ENCODE measurements at places on chromosomes 5 and 9.

DNA sequence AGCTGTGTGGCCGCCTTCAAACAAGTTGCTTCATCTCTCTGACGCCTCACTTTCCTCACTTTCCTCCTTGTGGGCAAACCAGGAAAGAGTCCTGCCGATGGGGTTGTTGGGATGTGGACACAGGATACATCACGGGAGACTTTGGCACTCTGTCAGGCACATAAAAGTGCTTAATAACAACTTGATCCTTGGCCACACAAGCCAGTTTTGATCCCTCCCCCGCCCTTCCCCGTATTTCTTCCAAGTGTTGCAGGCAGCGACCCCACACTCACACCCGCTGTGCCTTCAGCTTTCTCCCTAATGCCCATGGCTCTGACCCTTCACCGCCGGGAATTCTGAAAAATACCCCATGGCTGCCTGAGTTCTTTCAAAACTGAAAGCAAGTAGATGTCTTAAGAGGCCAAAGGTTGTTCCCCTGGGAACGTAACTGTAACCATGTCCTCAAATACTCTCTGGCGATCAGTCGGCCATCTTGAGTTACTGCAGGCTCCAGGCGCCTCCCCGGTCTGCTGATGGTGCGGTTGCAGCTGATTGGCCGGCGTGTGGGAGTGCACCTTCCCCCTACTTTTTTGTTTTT, 59.8 kb downstream of the ARHGEF37 start:
- DNase-seq = no peak

GRCh38 chr5:139757727-139758509, 37.7 kb upstream of the PSD2 start:
- no peak for DNase-seq

GRCh38 chr5:175922192-175922885, 45.8 kb downstream of the THOC3 start:
- DNase-seq = no peak

GRCh38 chr5:176723440-176723839, 76.2 kb downstream of the TSPAN17 start:
- DNase-seq = no peak

- no peak for DNase-seq
These were observed 52.5 kb upstream of the SLC2A8 start for GRCh38 chr9:127344368-127345000.

- DNase-seq = peak; percentile 86
These were observed 13.1 kb downstream of the GPRIN1 start for GRCh38 chr5:176596689-176597416.

- no peak for DNase-seq
These were observed 192.5 kb downstream of the MAPKAP1 start for GRCh38 chr9:125514468-125514867.

DNA sequence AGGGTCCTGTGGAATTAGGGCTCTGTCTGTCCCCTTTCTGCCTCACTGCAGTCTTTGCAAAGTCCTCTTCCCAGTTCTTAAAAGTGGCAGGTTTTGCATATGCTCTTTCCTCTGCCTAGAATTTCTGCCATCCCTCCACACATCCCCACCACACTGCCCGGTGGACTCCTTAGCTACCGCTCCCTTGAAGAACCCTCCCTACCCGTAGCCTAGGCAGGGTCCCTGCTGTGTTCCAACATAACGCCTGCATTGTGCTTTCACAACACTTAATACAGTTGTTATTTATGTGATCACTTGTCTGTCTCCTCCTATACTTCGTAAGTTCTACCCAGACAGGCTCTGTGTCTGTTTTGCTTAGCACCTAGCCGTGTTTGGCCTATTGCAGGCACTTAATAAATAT, 142.5 kb upstream of the DMRT1 start:
- DNase-seq = no peak

DNA sequence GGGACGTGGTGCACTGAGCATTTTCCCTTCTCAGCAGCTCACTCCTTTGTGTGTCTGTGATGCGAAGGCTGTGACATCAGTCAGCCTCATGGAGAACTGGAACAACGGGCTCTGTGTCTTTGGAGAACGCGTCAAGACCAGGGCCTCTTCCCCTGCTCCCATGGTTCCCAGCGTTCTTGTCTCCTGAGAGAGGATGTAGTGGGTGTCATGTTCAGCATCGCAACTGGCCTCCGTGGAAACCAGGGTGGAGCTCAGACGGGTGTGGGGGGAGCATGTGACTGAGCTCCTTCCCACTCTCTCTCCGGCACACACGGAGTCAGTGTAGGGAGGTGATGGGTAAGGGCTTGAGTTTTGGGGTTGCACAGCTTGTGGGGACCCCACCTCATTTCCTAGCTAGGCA, 59.7 kb downstream of the TENT4A start:
- DNase-seq = no peak

- DNase-seq = no peak
These were observed 154.5 kb downstream of the CWC27 start for GRCh38 chr5:64923151-64923685.

DNA sequence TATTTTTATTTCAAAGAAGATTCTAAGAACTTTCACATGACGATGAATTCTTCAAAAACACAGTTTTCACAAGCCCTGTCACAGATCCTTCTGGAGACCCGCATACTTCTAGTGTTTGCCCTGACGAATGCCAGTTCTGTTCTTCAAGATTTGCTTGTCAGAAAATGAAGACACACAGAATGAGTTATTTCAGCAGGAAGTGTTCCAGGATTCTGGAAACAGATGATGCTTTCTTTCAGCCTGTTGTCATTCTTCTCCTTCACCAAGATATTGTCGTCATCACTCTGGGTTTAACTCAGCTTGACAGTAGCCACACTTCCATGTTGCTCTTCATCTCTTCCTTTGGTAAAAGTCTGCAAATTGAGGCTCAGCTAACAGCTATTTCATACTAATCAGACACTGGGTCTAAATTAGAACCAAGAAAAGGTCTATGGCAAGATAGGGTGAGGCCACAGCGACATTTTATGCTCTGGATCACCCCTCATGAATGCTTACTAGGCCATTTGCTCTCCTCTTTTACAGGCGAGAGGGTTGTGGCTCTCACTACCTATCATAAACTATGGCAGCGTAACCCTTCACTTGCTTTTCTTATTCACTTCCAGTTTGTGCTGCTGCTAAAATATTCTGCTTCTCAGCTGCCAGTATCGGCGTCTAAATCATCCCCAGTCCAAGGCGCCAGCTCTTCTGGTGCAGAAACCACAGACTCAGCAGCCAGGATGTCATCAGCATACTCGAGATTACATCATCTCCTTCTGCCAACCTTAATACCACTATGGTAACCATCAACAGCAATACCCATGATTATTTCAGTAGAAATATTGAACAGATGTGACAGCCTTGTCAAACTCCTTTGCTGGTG, 159.6 kb upstream of the TBCA start:
- DNase-seq = peak; percentile 20

GRCh38 chr9:8733131-8733954, 933.8 kb upstream of the DMAC1 start:
- DNase-seq = no peak

GRCh38 chr5:95763941-95764340, 32.8 kb downstream of the RHOBTB3 start:
- DNase-seq = no peak

DNA sequence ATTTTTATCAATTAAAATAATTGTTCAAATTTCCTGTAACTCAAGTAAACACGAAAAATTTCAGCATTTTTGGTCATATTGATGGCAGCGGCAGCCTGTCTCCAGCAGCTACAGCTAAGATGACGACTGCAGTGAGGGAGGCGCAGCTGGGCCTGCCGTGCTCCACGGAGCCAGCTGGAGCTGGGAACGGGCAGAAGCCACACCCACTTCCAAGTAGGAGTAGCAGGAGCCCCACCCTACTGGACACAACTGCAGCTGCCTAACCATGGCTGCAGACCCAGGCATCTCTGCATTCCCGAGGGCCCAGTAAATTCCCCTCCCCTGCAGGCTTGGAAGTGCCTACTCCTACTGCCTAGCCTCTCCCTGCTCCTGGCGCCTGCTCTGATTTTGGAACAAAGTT, 2031.7 kb downstream of the EFNA5 start:
- DNase-seq = no peak

GRCh38 chr5:33319841-33320240, 120.9 kb upstream of the TARS1 start:
- DNase-seq = no peak

GRCh38 chr5:177547736-177548135, 6.6 kb downstream of the FAM193B start:
- no peak for DNase-seq

DNA sequence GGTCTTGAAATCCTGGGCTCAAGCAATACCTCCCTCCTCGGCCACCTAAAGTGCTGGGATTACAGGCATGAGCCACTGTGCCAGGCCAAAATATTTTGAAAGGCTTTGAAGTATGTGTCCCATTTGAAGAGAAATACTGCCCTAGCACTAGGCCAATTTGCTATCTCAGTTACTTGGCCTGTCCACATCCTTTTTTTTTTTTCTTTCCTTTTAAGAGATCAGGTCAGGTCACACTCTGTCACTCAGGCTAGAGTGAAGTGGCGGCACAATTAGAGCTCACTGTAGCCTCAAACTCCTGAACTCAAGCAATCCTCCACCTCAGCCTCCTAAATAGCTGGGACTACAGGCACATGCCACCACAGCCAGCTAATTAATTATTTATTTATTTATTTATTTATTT, 84.2 kb downstream of the NR6A1 start:
- no peak for DNase-seq

DNA sequence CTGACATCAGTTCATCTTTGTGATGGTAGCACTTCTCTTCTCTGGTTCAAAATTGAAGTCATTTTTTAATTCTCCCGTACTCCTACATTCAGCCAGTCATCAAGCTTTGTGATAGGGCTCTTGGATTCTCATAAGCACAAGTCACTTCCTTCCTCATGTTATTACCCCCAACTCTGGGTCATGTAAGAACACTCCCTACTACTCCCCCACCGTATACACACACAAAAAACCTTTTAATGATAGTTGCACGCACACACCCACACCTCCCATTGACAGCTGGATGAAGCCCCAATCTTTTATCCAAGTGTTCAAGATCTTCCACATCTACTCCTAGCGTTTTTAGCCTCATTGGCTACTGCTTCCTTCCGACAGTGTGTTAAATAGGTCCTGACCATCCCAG, 16.8 kb downstream of the KDM3B start:
- no peak for DNase-seq

DNA sequence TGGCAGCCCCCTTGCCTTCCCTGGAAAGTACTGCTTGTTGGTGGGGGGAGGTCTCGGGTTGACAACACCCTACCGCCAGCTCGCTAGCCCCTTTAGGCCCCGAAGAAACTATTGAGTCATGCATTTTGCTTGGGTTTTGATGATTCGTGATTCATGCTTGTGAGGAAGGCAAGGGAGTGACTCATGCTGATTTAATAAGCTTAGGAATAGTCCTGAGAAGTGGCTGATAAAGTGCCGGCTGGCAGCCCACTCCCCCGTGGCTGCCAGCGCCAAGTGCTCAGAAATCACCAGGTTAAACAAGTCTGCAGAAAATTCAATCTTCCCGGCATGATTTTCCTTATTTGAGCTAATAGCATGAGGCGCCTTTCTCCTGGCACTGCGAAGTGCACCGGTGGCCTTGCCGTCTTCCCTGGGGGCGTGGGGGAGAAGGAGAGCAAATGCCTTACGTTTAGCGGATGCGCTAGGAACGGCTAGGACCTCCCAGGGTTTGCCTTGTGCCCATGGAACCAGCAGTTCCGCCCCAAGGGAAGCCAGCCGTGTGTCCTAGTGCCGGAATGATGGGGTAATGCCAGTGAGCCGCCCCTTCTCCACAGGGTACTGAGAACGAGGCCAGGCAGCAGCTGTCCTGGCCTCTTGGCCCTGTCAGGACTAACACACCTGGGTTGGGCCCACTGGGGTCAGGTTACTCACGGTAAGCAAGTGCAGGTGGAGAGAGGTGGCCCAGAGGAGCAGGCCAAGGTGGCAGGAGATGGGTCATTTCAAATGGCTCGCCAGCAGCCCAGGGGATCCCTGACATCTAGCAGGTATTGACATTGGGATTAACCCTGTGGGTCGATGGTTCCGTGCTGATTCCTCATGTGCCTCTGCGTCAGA, 151.9 kb downstream of the MACROH2A1 start:
- DNase-seq = no peak

- DNase-seq = no peak
These were observed 8.4 kb upstream of the RGS7BP start for GRCh38 chr5:64497386-64497785.

DNA sequence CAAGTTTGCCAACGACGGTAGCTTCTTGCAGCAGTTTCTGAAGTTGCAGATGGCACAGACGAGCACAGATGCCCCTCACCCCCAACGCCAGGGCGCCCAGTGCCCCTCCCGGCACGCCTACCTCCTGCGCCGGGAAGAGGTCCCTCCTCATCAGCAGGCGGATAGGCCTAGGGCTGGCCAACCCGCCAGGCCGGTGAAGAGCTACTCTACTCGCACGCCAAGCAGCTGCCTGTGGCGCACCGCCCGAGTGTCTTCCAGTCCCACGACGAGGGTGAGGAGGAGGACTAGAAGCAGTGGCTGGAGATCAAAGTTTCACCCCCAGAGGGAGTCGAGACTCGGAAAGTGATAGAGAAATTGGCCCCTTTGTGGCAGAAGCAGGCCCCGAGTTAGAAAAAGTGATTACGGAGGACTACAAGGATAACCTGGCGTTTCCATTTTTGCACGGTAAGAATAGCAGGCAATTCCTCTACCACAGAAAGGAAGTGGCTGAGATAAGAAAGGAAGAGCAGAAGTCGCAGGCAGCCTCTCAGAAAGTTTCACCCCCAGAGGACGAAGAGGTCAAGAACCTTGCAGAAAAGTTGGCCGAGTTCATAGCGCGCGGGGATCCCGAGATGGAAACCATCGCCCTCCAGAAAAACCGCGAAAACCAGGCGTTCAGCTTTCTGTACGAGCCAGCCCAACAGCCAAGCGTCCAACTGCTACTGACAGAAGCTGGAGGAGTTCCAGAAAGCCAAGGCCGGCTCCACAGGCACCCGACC, 170.4 kb downstream of the HINT1 start:
- DNase-seq = no peak

- no peak for DNase-seq
These were observed 603.8 kb downstream of the TLE4 start for GRCh38 chr9:80175286-80176150.

DNA sequence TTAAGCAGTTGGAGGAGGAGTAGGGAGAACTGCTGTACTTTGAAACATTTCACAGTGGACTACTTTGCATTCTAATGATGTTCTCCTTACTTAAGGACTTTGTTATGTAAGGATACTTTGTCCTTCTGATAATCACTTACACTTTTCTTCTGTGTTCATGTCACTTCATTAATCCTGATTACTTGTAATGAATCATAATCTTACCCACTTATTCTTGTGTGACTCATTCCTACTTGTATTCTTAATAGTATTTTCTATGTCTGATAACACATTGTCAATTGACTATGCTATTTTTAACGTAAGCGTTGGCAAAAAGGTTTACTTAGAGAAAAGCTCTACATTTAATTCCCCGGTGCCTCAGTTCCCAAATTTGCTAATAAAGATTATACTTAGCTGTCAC, 63.8 kb downstream of the GHR start:
- no peak for DNase-seq

Data from GM13977 (cell line).